ENCODE measurements at places on chromosomes 2 and 18.

DNA sequence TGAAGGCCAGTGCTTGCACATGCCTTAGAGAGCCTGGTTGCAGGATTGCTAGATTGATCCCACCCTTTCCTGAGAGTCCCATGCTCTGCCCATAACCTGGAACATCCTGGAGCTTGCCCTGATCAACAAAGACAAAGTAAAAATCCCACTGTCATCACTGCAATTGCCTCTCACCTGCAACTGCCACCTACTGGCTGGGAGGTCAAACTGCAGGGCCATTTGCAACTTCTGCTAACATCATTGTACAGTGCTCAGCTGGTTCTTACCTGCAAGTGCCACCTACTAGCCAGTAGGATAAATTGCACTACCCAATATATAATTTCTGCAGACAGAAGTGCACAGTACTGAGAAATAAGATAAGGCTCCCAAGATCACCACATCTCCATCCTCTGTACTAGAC is 947.5 kb downstream of the CPS1 start:
- no peak for DNase-seq

DNA sequence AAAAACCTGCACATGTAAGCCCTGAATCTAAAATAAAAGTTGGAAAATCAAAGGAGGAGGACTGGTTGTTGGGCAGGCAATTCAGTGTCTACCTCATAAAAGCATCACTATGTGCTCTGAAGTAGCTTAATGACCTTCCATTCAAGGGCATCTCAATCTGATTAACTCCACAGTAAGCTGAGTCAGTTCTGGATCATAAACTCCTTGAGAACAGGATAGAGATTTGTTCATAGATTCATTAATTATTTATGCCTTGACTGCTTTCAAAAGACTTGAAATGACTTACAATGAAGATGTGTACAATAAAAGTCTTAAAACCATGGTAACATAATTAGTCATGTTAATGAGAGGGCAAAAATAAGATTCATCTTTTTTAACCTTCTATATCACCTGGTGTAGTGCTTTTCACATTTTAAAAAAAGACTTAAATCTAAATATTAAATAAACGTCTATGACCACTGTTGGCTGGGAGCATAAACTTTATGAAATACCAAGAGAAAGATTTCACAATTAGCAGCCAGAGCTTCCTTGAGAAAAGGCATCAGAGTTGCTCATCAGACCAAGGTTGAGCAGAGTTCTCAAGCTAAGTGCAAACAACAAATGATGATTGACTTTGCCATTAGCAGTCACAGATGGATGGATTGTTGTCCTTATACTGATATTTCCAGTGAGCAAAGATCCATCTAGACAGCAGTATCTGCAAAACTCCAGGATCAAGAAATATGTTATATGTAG is 237.3 kb upstream of the THUMPD2 start:
- no peak for DNase-seq

DNA sequence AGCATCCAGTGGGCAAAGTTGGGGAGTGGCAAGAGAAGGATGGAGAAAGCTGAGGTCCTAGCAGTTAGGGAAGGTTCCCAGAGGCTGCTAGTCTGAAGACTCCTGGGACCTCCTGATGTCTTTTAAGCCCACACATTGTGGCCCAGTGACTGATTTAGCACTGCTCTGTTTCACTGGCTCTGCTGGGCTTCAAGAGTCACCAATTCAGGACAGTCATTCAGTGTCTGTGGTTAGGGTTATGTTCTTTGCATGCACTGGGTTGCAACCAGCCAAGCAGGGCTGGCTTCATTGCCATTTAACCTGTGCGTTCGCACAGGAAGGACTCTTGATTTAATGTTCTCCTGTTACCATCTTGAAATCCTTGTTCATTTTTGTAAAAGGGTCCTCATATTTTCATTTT is 199.2 kb downstream of the ICOS start:
- no peak for DNase-seq

DNA sequence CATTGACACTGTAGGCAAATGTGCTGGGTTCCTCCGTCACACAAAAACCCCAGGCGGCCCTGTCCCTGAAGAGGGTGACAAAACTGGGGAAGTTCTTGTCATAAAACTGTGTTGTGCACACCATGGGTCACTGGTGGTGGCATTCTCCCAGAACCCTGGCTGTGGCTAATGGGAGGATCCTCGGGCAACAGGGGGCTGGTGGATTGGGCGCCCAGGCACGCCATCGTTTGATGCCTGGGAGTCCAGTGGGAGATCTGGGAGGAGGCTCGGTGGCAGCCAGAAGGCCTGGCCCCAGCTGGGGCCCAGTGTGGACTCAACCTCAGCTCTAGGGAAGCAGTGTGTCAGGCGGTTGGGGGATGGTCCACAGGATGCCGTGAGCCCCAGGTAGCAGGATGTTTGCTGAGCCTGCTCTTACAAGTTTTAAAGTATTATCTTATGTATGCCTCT is 140.7 kb downstream of the ACOXL start:
- no peak for DNase-seq

DNA sequence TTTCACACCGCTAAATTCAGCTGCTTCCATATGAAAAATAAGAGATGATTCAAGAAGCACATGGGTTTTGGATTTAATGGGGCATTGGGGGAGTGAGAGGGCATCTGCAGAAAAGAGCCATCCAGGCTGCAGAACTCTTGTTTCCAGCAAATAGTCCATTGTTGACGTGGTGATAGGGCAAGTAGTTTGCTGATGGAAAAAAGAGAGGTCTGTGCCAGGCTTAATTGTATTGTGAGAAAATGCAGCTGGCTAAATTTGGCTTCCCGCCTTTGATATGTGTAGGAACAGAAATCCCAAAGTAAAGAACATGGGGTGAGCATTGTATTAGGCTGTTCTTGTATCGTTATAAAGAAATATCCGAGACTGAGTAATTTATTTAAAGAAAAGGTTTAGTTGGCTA is 199.5 kb downstream of the SETBP1 start:
- no peak for DNase-seq

All from stimulated activated CD4-positive, alpha-beta T cell treated with anti-CD3 and anti-CD28 coated beads, TNF-alpha, amount 100 ng/mL, for 24 hours (primary cell).